ENCODE measurements at places on chromosomes 16 and 17.

DNA sequence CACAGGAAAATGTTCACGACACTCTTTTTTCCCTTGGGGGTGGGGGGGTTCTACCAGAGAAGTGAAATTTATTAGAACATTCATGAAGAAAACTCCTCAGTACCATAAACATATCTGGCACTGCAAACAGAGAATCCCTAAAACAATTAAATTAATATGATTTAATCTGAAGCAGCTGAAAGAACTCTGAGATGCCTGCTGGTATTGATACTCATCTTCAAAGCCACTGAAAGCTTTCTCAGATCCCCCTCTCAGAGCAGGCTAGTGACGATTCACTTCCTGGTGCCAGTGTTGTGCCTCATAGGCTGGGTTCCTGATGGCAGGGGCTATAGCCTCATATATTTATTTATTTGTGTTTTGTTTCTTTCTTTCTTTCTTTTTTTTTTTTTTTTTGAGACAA lies 52.7 kb downstream of the MYH10 start:
- no peak for DNase-seq

GRCh38 chr17:38730526-38731379 lies 612 bp downstream of the CISD3 start:
- DNase-seq = no peak

DNA sequence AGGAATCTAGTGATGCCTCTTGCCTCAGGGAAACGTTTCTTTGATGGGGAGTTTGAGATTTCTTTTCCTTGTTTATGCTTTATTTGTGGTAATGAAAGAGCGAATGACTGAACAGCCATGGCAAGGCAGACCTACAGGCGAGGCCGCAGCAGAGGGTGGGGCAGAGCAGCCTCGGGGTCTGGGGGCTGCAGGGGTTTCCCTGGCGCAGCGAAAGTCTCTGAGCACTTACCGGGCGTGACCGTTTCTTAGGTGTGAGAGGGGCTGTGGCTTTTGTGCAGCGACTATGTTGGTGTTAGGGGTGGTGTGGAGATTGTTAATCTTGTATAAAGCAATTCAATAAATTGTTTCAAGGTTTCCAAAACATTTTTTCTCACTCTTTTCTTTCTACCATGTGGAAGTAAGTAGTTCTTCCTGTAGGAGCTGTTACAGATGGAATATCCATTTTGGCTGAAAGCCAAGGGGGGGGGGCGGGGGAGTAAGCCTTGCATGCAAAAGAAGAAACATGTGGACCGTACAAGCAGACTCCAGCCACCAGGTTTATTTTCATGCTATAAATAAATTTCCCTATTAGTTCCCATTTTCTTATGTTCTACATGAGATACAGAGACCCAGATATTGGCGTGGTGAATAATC lies 34.8 kb downstream of the UBN1 start:
- DNase-seq = no peak

DNA sequence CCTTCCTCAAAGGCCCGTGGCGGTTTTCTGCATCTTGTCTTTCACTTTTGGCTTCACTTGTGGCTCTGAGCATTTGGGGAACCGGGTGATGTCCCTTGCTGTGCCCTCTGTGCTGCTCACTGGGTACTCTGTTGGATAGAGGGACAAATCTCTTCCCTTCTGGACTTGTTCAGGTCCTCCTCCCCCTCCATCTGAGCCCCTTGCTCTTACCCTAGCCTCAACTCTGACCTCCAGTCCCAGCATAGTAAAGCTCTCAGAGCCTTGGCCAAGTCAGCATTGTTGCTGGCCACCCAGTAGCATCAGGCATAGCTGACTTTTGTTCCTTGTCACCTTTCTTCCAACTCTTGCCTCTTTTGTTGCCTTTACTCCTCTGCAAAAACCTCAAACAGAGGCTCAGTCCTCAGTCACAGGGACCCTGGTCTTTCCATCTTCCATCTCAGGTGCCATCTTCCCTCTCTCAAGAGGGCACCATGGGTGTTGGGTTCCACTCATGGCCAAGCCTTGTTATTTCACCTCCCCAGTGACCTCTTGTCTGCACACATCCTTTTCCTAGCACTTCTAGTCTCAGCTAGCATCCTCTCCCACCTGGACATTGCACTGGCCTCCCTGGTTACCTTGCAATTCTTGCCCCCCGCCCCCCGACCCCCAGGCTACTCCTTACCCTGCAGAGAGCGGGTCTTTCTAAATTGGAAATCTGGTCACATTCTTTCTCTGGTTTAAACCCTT lies 393 bp upstream of the PSMB10 start:
- peak; percentile 40 for DNase-seq

DNA sequence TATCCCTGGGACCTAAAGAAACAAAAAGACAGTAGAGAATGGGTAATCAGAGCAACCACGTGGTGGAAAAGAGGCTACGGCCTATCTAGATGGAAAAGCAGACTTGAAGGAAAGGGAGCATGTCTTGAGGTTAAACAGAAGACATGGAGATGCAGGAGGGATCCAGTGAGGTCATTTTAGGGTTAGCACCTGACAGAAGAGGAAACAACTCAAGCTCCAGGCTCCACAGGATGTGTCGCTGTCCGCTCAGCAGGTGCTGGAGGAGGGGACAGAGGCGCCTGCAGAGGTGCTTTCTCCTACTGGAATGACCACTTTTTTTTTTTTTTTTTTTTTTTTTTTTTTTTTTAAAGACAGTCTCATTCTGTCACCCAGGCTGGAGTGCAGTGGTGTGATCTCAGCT lies 47.5 kb upstream of the CLEC3A start:
- DNase-seq = no peak

- DNase-seq = no peak
Observed at GRCh38 chr17:6120351-6120750, 50.2 kb downstream of the WSCD1 start.

DNA sequence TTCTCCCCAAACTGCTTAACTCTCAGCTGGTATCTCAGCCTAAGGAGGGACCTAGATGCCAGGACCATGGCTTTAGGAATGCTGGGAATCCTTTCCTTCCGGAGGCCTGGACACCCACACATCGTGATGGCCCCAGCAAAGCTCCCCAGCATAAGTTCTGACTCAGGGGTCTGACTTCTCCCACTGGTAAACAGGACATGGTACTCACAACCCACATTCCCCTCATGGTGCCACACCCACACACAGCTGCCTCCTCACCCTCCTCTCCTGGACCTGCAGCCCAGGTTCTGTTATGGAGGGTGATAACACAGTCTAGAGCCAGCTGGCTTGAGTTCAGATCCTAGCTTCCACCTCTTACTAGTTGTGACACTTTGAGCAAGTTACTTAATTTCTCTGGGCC lies 719 bp upstream of the RNF227 start:
- no peak for DNase-seq

All from NCI-H460 (cell line).